ENCODE measurements at places on chromosomes 12 and 14.

DNA sequence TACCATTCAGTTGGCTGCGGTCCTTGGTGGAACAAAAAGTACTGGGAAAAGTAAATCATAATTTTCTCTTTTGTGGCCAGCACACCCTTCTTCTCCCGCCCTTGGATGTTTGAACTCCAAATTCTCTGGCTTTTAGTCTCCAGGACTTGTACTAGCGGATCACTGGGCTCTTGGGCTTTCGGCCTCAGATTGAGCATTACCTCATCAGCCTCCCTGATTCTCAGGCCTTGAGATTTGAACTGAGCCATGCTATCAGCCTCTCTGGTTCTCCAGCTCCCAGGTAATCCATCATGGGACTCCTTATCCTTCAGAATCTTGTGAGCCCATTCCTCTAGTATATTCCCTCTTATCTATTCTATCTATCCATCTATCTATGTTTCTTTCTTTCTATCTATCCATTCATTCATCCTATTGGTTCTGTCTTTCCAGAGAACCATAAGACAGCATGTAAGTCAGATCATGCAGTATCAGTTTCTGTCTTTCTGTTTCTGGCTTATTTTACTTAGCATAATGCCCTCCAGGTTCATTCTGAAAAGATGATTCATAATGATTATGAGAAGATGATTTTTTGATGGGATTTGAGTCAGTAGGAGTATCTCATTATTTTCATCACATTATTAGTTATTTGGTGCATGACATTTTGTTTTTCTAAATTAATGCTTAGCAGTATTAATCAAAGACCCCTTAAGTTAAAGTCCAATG is 814.9 kb downstream of the LRFN5 start:
- DNase-seq, result no peak

DNA sequence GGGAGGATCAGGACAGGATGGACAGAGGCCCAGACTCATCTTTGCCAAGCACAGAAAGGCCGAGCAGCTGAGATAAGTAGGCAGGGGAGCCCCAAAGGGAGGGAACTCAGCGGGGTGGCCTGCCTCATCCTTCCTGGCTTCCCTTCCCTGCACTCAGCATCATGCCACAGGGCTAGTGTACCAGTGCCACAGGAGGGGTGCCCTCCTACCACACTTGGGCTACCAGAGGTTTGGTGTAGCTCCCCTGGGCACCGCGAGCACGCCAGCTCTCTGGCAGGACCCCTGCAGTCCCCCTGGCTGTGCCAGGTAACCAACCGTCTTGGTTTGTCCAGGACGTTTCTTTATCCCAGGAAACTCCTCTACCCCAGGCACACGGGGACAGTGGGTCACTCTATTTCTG is 123.5 kb downstream of the ESRRB start:
- no peak for DNase-seq

DNA sequence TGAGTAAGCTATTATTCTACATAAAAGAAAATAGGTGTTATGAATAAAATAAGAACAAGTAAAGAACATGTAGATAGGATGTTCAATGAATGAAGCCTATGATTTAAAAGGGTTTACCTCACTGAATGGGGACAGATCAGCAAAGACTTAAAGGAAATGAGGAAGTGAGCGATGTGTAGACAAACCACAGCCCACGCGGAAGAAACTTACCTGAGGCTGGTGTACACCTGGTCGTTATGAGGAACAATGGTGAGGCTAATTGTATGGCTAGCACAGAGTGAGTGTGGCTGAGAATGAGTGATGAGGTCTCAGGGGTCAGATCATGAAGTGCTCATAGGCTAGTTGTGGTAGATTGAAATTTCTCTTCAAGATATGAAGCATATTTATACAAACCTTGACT is 221.7 kb downstream of the ALG10B start:
- DNase-seq, result no peak

GRCh38 chr14:76701981-76702380 is 59.3 kb upstream of the VASH1 start:
- DNase-seq, result no peak

- DNase-seq, result no peak
These were observed 463.6 kb downstream of the TMEM117 start for GRCh38 chr12:44299524-44299923.

DNA sequence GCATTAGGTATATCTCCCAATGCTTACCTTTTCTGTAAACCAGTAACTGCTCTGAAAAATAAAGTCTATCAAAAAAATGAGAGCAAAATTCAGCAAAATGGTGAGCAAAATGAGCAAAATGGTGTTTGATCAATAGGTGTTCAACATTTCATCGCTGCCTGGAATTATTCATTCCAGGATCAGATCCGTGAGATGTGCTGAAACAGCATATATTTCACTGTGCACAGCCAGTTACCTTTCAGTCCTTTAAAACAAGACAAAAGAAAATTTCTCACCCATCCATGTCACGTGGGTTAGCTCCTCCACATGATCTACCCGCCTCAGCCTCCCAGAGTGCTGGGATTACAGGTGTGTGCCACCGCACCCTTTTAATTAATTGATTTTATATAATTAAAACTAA is 8.1 kb upstream of the FGF23 start:
- DNase-seq, result no peak

GRCh38 chr14:56118611-56119181 is 485 bp downstream of the PELI2 start:
- no peak for DNase-seq

DNA sequence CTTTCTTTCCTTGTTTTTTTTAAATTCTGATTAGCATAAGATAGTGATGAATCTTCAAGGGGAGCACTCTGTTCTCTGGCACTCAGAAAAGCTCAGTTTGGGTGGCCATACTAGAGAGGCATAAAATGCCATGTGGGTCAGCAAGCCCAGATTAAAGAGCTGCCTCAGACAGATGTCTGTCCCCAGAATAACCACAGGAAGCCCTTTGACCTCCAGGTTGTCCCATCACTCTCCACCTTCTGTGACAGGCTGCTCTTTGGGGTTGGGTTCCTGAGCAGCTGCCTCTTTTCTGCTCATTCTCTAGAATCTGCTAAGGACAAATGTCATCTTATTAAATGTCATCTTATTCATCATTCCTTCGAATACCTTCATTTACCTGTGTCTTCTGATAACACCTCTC is 96.0 kb upstream of the PDZRN4 start:
- DNase-seq, result no peak

GRCh38 chr14:33062881-33063280 is 124.2 kb downstream of the NPAS3 start:
- DNase-seq, result no peak

DNA sequence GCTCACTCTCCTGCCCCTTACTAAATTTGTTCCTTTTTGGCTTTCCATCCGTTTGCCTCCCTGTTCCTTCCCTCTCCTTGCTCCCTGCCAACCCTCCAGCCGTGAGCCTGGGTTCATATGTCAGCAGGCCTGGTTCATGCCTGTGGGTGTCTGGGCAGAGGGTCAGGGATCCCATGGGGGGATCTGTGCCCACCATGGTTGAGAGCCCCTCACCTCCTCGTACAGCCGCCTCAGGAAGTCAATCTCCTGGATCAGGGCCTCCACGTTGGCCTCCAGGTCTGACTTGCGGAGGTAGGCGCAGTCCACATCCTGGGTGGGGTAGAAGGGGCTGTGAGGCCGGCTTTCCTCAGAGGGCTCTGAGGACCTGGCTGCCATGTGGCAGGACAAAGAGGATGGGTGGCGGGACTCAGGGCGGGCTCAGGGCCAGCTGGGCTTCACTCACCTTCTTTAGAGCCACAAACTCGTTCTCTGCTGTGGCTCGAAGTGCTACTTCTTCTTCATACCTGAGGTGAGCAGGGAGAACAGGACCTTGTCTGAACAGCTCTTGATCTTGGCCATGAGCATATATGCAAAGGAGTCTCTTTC is 3.6 kb downstream of the KRT83 start:
- no peak for DNase-seq

GRCh38 chr12:664075-664778 is 982 bp upstream of the NINJ2 start:
- DNase-seq, result no peak

DNA sequence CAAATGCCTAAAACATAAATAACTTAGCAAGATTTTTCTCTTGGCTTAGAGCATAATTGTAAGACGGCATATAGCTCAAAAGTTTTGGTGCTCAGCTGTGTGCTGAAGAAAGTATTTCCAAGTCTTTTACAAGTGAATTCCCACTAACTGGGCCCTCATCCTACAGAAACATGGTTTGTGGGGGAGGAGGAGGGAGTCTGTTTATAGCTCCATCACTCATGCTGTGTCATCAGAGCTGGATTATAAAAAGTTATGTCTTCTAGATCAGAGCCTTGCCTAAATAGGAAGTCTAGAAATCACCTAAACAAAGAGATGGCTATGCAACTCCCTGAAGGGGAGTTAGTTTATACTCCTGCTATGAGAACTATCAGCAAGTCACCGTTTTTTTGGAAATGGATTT is 65.9 kb upstream of the OTOGL start:
- no peak for DNase-seq

- DNase-seq, result no peak
These were observed 194.7 kb upstream of the RTL1 start for GRCh38 chr14:101098177-101098576.

DNA sequence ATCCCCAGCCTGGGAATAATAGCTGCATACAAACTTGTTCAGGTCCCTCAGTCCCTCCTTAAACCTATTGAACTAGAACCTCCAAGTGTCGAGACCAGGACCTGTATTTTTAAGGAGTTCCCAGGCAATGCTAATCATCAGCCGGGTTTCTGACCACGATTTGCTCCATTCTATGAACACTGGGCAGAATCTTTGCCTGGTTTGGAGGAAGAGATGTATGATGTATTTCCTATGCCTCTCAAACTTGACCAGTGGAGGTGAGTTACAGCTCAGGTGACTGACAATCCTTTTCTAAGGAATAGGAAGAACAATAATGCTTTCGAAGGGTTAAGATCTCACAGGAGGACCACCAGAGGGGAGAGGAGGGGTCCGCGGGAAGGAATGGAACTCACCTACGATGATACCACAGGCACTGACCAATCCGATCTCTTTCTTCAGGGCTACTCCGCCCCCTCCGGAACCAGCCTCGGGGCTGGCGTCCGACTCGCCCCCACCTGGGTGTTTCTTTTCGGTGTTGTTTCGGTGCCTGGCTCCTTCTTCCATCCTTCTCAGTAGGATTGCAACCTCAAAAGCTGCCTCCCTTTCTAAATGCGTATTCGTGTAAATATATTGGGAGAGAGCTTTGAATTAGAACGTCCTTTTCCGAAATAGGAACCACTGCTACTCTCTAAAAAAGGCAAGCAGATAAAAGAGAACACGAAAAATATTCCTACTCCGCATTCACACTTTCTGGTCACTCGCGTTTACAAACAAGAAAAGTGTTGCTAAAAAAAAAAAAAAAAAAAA is 895 bp downstream of the SLC7A8 start:
- DNase-seq, result no peak

DNA sequence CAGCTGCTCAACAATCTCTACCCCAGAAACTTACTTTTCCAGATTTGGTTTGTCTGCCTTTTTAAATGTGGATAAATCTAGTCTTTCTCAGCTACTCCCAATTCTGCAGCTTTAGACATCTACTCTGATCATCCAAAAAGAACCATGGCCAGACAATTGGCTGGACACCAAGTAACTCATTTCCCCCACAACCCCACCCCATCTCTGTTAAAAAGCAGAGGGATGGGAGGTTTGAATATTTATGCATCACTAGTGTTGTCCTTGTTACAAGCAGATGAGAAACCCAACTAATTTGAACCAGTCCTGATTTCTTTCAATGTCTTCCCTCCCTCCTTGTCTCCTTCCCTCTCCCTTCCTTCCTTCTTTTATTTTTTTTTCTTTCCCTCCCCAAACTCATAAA is 391.9 kb downstream of the GALC start:
- no peak for DNase-seq

DNA sequence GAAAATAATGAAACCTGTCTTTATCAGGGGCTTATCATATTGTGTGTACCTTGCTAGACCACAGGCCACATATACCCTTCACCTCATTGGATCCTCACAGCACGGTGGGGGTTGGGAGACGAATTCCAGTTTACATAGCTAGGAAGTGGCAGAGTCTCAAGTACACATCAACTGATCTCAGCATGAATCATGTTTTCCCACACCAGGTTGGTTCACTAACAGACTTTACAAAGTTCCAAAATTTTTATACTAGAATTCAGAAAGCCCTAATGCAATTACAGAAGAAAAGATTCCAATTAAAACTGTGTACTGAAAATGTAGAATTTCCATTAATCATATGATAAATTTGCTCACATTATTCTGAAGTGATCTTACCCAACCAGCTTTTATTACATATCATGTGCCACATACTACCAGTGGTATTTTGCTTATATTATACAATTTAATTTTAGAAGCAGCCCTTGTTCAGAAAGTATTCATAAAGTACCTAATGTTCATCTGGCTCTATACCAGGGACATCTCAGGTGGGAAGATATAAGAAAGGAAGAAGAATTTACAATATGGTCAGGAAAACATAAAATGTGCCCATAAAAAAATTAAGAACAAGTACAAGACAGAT is 196.2 kb downstream of the ITPR2 start:
- no peak for DNase-seq

DNA sequence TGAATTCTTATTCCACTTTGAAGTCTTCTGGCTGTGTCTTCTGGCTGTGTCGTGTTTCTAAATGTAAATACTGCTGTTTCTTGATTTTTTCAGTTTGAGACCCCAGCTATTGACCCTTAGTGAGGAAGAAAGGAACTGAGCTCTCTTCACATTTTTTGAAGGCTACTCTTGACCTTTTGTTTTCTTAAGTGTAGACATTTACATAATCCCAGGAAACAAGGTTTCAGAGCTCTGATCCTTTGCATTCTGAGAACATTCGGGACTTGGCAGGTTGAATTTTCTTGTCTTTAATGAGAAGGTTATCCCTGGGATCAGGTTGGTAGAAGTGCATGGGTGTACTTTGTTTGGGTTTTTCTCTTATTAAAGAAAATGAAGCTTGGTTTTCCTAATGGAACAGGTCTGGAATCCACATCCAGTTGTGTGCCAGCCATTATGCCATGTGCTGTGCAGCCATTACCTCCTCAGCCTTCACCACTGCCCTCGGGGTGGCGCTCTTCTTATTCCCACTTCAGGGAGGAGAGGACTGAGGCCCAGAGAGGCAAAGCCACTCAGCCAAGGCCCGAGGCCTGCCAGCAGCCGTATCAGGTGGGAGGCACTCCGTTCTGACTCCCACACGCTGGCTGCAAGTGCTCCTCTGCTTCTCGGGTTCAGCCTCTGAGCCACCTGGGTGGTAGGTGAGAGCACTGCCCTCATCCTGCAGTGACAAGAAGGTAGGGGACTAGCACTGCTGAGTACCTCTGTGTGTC is 120.9 kb downstream of the BEGAIN start:
- no peak for DNase-seq
